H9 (cell line): ENCODE measurements at places on chromosomes 3 and 15.

- no peak for DNase-seq
These were observed 43.0 kb downstream of the LIPC start for GRCh38 chr15:58474741-58475323.

DNA sequence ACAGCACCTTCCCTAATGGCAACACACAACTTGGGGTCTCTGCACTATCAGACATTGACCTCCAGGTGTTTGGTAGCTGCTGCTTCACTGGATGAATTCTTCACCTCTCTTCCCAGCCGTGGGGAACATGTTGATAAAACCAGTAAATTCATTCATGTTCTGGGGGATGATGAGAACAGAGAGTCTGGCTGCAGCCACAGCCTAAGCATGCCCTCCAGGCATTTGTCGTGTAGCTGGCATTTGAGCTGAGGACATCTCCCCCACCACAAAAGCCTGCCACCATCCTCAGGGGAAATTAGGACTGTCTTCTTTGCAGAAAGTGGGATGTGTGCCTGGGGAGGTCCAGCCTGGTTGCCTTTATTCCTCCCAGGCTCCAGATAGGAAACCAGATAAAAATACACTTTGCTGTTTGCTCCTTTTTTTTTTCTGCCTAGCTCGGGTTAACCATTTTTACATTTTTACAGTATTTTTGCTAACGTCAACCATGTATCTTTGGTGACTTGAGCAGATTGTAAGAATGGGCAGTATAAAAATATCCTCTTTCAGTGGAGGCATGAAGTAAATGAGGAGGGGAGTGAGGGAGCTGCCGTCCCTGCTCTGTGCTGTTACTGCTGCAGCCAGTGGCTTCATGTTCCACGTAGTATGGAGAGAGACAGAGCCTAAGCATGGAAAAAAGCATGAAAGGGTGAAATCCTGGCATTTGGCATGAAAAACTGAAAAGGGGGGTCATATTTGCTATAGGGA is 444.0 kb downstream of the EPHB1 start:
- no peak for DNase-seq

DNA sequence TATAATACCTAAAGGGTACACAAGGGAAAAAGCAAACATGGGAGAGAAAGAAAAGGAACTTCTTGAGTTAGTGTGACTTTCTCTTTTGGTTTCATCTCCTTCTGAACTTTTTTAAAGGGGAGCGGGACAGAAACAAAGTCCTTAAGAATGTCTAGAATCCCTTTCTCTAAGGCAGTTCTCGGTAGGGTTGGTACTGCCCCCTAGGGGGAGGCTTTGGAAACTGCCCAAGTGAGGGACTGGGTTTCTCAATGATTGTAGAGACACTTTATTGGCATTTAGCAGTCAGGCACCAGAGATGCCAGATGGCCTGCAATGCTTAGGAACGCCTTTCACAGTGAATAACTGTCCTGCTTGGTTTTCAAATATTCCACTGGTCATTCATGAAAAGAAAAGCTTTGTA is 172.7 kb downstream of the WDR72 start:
- DNase-seq: peak; percentile 81

GRCh38 chr15:98717371-98717770 is 69.0 kb downstream of the IGF1R start:
- DNase-seq: no peak

DNA sequence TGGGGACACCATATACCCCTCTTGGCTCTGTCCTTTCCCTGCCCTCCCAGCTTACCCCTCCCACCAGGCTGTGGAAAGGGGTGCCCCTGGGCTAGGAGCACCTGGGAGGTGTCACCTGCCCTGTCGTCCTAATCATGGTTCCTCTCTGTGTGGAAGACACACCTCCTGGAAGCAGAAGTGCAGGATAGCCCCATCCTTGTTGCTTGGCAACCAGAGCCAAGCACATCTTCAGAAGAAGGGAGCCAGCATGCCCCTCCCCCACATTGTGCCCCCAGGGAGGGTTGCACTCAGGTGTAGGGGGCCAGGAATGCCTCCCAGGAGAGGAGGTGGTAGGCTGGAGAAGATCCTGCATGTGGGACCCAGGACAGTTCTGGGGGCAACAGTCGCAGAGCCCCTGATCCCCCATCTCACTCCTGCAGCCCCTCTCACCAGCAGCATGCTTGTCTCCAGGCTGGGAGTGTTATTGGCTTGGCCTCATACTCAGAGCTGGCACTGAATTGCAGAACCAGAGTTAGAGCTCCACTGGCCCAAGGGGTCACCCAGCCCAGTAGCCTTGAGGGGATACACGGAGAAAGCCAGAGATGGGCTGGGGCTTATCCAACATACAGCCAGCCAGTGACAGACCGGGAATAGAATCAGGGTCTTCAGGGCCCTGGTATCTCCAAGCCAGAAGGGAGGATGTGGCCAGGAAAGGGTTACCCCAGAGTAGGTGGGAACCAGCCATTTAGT is 8.4 kb downstream of the RAB6B start:
- DNase-seq: no peak
